ENCODE measurements at places on chromosomes 11 and 22.
A peak's percentile ranks its signal among the peaks of the same experiment; 100 is the strongest.

GRCh38 chr11:78205256-78205655 lies 16.5 kb downstream of the USP35 start:
- DNase-seq: no peak

DNA sequence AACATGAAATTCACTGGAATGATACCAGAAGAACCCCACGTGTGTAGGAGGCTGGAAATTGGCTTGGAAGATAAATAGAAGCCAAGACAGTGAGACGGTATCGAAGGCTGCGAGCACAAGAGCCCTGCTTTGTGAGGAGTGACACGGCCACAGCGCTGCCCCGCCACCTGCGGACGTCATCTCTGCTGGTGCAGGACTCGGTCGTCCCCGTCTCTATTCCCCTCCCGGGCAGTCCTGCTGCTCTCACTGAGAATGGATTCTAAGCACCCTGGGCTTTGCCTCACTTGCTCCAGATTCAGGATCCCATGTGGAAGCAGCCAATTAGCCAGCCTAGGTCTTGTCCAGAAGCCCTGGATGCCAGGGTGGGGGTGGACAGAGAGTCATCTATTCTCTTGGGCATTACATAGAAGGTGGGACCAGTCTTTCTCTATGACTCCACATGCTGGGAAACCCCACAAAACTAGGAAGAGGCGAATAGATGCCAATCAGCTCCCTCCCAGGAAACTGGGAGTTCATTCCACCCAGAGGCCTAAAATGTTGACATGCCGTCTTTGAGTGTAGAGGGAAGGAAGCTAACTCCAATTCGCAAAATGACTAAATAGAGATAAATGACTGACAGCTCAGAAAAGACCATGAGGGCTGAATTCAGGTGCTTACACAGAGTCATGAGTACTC lies 25.1 kb downstream of the APOL3 start:
- DNase-seq: no peak

GRCh38 chr11:126058105-126058874 lies 4.4 kb downstream of the CDON start:
- DNase-seq: no peak

GRCh38 chr11:122094836-122095235 lies 21.2 kb downstream of the BLID start:
- DNase-seq: no peak

- no peak for DNase-seq
Observed at GRCh38 chr11:45655831-45656230, 9.6 kb downstream of the CHST1 start.

DNA sequence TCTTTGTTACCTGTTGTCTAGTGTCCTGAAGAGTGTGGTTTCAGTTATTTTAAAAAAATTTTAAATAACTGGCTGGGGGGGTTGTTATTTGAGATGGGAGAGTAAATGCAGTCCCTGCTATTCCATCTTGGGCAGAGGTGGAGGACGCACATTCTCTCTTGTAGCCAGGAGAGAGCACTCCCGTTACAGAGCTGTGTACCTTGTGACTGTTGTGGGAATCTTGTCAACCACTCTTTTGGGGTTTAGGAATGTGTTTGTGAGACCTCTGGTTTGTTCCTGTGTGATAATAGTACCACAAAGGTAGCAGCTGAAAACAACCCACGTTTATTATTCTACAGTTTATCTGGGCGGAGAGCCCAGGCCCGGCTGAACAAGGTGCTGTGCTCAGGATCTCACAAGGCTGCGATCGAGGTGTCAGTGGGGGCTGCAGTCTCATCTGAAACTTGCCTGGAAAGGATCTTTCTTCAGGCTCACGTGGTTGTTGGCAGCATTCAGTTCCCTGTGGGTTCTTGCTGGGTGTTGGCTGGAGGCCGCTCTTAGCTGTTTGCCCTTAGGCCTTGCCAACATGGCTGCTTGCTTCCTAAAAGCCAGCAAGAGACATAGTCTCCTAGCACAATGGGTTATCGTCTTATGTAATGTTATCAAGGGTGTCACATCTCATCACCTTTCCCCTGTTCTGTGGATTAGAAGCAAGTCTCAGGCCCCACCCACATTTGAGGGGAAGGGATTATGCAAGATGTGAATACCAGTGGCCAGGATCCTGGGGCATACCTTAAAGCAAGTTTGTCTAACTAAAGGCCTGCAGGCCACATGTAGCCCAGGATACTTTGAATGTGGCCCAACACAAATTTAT lies 20.6 kb downstream of the IGHMBP2 start:
- no peak for DNase-seq

GRCh38 chr11:105622016-105622415 lies 12.1 kb downstream of the GRIA4 start:
- peak; percentile 52 for DNase-seq

DNA sequence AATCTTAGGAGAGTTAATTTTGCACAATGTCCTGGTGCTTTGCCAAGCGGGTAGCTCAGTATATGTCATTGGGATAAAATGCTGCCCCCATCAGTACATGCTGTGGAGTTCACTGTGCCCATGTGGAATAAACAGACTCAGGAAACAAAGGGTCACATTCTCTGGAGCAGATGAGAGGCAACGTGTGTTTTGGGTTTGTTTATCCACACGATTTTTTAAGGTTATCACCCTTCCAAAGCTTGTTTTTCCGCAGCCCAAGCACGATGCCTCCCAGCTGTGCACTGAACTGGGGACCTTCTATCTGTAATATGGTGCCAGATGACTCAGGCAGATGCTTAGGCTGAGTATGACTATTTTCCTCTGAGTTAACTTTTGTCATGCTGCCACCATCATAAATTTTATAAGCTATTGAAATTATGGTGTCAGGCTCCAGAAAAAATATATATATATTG lies 6.5 kb downstream of the OR4D6 start:
- DNase-seq: peak; percentile 25

- DNase-seq: peak; percentile 33
Observed at GRCh38 chr11:11876458-11876857, 34.7 kb downstream of the USP47 start.

DNA sequence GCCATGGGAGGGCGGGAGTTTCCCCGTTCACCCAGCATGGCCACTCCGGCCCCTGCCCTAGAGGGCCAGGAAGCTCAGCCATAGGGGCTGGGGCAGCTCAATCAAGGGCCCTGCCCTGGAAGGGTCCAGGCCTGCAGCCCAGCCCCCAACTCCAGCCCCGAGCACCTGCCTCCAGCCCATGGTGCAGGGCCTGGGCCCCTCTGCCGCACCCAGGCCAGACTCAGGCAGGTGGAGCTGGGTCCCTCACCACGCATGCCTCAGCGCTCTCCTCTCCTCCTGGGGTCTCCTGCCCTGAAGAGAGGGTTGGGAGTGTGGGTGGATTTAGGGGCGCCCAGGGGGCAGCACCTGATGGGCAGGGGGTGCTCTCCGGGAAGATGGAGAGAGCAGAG lies 13.1 kb downstream of the MLC1 start:
- no peak for DNase-seq

DNA sequence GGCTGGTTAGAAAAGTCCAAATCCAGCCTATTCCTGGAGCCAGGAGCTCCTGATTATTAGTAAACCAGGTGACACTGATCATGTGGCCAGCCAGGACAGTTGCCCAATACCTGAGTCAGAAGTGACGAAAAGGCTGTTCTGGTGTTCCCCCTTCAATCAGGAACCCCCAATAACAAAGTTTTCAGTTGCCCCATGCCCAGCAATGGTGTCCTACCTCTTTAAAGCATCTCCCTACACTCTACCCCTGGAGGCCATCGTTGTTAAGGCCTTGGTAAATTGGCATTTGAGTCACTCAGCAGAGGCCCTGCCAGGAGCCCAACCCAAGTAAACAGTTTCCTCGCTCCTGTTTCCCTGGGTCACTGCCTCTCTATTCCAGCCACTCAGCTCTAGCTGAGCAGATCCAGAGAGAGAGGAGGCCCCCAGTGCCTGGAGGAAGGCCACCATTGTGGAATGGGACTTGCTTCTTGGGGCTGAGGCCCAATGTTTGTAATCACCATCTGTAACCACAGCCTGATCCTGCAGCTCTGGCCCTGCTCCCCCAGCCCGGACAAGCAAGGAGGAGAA lies 25.0 kb downstream of the ARHGAP1 start:
- peak; percentile 72 for DNase-seq

GRCh38 chr11:30855383-30856006 lies 269.3 kb upstream of the MPPED2 start:
- peak; percentile 25 for DNase-seq

- DNase-seq: peak; percentile 37
Observed at GRCh38 chr11:47192111-47192510, 5.9 kb upstream of the PACSIN3 start.

DNA sequence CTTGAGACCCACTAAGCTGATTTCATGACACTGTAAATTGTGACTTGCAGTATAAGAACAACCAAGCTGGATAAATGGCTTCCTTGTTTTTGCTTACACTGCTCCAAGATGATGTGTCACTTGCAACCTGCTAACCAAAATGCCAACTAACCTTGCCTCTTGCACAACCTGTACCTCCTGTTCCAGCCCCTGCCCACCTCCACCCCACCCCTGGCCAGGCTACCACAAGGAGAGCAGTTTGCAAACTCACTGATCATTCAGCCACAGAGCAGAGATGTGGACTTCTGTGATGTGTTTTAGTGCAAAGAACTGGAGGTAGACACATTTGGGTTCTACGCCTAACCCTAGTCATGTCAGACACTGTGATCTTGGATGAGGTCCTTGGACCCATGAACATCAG lies 4.3 kb upstream of the APOL6 start:
- peak; percentile 24 for DNase-seq

GRCh38 chr22:50469377-50470305 lies 5.2 kb downstream of the SBF1 start:
- peak; percentile 64 for DNase-seq

- peak; percentile 95 for DNase-seq
Observed at GRCh38 chr11:65891219-65892136, 1.0 kb downstream of the CCDC85B start.

DNA sequence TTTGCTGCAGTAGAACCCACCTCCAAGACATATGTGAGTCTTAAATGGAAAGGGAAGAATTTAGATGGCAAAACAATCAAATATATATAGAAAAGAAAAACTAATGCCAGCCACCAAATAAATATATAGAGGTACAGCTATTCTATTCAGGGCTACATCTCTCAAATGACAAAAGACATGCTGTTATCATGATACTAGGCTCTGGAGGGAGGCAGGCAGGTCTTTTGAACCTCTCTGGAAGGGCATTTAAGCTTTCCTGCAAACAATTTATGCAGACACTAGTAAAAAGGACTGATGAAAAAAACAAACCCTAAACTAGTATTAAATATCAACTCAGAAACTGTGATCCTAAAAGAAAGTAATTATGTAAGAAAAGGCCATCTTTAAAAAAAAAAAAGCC lies 24.4 kb downstream of the UEVLD start:
- no peak for DNase-seq

GRCh38 chr11:75667255-75667830 lies 1.5 kb downstream of the MAP6 start:
- DNase-seq: peak; percentile 41

- DNase-seq: no peak
Observed at GRCh38 chr11:100990931-100991330, 138.7 kb downstream of the PGR start.

DNA sequence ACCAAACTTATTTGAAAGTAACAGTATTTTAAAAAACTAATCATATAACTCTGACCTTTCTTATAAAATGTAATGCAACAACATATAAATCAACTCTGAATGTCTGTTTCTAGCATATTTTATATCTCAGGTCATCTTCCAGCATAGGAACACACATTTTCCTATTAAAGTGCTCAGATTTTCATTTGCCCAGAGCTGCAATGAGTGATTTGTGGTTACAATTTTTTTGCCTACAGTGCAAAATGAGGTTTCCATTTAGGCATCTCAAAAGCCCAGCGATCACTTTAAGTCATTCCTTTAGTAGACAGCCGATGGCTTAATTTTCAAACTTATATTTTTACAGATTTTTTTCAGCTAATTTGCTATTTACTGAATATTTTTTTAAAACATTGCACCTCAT lies 1.0 kb downstream of the LYVE1 start:
- no peak for DNase-seq

DNA sequence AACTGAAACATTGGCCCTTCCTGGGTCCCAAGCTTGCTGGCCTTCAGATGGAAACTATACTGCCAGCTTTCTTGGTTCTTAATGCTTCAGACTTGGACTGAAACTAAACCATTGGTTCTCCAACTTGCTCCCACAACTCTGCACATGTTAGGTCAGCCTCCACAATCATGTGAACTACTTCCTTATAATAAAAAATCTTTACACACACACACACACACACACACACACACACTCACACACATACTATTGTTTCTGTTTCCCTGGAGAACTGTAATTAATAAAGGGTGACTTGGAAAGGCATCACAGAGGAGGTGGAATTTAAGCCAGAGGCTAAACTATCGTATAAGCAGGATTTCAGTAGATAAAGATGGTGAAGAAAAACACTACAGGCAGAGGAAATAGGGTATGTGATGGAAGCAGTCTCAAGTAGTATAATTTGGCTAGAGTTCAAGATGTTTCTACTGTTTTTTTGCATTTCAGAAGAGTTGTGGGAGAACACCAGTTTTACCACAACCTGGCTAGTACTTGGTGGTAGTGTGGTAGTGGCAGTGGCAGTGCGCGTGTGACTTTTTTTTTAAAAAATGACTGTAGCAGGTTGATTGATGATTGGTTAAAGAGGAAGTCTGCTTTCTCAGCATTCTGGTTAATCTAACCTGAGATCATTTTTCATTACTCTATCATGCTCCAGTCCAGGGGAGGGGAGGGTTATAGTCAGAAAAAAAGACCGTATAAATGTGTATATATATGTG lies 70.1 kb downstream of the PDE3B start:
- DNase-seq: no peak

- DNase-seq: no peak
Observed at GRCh38 chr11:115710426-115710825, 206.2 kb upstream of the CADM1 start.

- DNase-seq: peak; percentile 56
Observed at GRCh38 chr11:90434858-90435257, 212.0 kb upstream of the CHORDC1 start.

DNA sequence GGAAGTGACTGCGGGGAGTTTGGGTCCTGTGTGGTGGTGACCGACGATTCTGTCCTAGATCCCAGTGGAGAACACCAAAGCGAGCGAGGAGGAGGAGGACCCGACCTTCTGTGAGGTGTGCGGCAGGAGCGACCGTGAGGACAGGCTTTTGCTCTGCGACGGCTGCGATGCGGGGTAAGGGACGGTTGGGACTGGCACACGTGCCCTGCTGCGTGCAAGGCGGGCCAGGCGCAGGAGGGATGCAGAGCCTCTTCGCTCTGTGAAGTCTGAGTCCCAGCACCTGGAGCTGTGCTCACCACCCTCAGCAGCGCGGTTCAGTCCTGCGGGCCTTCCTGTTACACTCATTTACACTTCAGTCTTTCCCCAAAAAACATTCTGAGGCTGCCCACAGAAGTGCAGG lies 16.2 kb downstream of the PHRF1 start:
- no peak for DNase-seq
